ENCODE measurements at places on chromosomes 16 and 17.

DNA sequence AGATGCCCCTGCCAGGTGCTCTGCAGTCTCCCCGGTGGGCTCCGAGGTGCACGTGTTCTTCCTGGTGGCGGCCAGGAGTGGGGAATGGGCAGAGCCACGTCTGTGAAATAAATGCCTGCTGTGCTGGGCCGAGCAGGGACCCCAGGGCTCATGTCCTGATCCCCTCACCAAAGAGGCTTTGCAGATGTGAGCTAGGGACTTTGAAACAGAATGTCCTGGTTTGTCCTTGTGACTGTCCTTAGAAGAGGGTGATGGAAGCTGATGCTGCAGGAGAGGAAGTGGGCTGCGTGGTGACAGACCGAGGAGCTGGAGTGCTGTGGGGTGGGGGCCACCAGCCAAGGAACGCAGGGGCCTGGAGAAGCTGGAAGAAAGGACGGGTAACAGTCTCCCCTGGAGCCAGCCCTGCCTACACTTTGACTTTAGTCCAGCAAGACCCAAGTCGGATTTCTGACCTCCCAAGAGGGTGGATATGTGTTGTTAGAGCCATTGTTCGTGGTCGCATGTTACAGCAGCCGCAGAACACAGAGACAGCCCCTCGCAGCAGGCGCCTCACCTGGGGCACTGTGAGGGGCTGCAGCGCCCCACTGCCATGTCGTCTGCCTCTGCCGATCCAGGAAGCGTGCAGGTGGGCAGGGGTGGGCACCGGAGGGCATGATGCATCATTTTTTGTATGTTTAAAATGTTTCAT lies 217.9 kb upstream of the CIBAR2 start:
- no peak for DNase-seq

DNA sequence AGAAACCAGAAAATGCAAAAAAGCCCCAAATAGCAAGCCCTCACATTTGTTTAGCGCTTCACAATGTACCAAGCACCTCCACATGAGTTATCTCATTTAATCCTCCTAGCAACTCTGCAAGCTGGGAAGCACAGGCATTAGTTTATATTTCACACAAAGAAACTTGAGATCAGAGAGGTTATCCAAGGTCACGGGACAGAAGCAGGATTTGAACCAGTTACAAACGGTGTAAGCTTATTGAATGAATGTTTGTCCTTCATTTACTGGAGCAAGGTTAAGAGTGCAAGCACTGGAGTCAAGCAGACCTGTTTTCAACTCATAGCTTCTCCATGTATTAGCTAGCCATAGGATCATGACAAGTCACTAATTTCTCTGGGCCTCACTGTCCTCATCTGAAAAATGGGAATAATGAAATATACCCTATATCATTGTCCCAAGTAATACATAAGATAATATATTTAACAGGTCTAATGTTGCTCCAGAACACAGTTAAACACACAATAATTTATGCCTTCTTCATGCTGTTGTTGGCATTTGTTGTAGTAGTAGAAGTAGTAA lies 6.1 kb upstream of the HLF start:
- no peak for DNase-seq

DNA sequence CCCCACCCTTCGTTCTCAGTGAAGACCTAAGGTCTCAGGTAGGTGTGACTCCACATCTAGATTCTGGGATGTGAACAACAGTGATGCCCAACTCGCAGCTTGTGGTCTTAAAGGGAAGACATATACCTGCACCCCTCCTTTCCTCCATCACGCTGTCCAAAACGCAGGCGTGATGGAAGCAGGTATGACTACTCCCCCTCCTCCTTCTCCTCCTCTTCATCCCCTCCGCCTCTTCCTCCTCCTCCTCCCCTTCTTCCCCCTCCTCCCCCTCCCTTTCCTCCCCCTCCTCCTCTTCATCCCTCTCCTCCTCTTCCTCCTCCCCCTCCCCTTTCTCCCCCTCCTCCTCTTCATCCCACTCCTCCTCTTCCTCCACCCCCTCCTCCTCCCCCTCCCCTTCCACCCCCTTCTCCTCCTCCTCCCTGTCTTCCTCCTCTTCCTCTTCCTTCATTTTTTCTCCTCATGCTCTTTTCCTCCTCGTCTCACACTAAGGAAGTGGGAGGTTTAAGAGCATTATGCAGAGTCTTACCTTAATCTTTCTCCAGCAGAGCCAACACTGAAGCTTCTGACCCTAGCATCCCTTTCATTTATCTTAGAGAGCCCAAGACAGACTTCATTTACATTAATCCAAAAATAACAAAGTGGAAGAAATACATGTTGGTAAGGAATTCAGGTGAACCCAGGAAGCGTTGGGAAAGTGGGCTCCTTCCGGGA lies 352.5 kb downstream of the FOXL1 start:
- no peak for DNase-seq

GRCh38 chr17:19457830-19458271 lies 46.8 kb downstream of the RNF112 start:
- DNase-seq, result no peak

GRCh38 chr16:84749815-84750214 lies 50.0 kb downstream of the USP10 start:
- DNase-seq, result no peak

GRCh38 chr17:81365601-81366585 lies 29.4 kb upstream of the BAHCC1 start:
- no peak for DNase-seq

DNA sequence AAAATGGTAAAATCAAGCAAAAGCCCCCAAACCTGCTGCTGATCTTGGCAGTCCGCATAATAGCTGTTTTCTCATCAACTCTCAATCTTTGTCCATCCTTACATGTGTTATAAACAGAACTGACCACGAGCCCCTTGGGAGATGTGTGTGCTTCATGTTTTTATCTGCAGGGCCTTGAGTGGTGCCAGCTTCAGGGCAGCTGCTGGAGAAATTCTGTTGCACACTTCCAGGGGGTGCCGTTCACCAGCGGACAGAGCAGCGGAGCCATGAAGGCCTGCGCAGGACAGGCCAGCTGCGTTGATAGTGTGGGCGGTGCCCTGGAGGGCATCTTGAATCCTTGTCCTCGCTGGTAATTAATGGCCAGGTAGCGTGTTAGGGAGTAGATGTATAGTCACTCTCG lies 20.1 kb downstream of the MPRIP start:
- no peak for DNase-seq

GRCh38 chr17:5588584-5588983 lies 4.3 kb upstream of the NLRP1 start:
- DNase-seq, result no peak

GRCh38 chr17:73340093-73340596 lies 28.3 kb upstream of the CDC42EP4 start:
- DNase-seq, result peak; percentile 90

DNA sequence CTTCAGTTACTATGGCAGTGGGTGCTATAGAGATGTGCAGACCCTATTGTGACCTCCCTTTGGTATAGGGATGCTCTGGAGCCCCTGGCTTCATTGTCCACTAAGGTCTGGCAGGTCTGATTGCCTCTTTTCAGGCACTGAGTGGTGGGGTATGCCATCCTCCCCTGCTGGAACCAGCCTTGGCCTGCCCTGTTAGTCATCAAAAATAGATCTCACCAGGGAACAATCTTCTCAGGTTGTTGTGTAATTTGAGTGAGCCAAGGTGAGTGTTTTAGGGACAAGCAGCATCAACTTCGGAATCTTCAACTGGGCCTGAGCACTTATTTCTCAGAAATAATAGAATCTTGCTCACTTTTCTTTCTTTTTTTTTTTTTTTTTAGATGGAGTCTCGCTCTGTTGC lies 19.6 kb downstream of the HMOX2 start:
- DNase-seq, result no peak

DNA sequence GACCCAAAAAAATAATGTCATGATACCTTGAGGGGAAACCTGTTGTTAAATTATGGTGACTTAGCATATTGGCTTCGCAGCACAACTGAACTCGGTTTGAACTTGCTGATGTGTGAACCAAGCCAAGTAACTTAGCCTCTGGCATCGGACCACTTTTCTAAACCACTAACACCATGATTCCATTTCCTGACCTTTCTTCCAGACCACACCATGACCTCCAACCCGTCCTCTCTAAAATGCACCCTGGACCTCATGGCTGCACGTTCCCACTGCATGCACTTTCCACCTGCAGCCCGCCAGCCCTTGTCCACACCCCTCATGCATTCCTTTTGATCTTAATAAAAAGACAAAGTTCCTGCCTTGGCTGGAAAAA lies 29.3 kb downstream of the DYNLRB2 start:
- no peak for DNase-seq

DNA sequence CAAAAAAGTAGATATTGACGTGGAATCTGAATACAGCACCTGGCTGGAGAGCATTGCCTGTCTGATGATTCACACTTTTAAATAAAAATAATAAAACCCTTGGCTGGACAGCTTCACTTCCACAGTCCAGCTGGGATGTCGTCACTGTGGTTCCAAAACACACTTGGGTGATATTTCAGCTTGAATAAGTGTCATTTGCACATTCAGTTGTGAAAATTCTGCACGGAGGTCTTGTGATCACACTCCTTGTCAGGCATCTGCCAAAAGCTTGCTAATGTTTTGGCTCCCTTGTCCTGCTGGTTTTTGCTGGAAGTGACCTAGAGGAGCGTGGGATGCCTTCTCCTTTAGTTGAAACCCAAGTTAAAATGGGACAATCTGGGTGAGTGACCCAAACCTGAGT lies 60.7 kb downstream of the PCTP start:
- DNase-seq, result no peak

GRCh38 chr17:64387545-64388171 lies 3.0 kb downstream of the PECAM1 start:
- no peak for DNase-seq

DNA sequence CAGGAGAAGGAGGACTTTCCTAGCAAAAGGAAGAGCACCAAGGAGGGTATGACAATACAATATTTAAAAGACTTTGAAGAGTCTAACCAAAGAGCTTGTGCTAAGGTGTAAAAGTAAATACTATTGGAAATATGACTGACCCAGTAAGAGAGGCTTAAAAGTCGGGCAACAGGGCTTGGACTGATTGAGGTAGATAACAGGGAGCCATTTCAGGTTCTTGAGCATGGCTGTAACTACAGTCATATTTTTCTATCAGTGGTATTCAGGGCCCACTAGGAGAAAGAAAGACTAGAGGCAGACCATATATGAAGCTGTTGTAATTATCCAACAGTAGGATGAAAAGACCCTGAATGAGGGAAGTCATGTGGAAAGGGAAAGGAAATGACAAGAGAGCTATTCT lies 62.3 kb downstream of the SMURF2 start:
- no peak for DNase-seq

GRCh38 chr17:81012574-81013447 lies 21.2 kb downstream of the CHMP6 start:
- DNase-seq, result no peak

- no peak for DNase-seq
These were observed 11.2 kb downstream of the CD300LB start for GRCh38 chr17:74520016-74520434.

DNA sequence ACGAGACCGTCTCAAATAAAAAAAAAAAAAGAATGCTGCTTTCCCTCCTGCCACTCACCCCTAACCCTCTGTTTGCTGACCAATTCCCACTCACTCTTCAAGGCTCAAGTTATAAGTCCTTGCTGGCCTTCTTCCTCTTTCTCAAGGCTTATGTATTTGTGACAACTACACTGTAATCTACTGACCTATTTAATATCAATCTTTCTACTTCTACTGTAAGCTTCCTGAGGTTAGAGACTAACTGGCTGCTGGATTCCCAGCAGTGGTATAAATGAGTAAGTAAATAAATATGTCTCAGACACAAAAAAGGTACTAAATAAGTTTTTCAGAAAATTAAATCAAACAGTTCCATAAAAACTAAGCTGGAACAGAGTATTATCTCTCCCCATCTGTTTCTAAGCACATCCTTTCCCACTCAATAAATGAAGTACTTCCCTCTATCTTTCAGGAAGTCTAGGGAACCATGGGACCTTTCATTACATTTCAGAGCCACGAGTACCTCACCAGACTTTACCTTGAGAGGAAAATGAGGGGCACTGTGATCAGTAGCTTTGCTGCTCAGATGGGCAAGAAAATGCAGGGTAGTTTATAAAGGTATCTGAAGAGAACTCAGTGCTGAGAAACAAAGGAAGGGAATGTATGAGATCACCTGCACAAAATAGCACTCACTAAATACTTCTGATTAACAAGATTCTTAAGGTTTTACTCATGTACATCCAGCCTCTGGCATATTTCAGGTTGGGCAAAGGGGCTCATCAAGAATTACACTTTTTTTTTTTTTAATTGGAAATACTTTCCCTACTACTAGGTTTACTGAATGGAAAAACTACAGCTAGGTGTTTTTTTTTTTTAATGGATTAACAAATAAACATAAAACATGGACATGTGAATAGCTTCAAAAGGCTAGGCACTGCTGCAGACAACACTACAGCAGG lies 10.8 kb downstream of the SSH2 start:
- peak; percentile 45 for DNase-seq

DNA sequence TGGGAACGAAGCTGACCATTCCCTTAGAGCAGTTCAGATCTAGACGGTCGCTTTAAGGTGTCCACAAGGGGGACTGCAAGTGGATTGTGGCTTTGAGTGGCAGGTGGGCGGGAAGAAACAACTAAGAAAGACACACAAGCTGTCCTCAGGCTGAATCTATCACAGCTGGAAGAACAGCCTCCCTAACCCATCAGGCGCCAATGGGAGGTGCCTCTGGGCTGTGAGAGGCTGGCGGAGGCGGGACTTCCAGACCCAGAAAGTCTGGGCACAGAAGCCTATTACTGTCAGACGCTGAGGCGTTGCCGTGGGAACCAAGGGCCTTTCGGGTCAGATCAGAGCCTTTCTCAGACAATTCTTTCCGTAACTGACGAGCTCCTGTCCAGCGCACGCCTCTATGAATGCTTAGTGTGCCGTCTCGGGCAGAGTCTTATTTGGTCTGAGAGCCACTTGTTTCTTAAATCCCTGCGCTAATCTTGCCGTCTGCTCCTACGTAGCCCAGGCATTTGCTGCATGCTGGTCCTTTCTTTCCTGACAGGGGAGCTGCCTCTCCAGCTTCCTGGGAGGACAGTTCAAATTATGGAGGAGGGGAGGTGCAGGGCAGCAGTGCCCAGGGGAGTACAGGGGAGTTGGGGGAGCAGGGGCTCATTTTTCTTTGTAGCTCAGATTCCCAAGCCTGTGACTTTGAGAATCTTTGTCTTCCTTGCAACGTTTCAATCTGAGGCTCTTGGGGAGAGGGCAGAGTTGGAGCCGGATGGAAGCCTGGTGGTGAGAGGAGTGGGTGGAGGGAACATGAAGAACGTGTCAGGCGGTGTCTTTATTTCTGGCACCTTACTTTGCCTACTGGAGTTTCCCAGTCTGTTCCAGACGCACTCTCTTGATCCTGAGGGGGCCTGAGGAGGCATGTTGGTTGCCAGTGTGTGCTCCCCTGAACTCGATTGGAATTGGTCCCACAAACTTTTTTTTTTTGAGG lies 618.7 kb downstream of the KCNJ18 start:
- no peak for DNase-seq

- DNase-seq, result no peak
These were observed 43.5 kb downstream of the TBX21 start for GRCh38 chr17:47776330-47777197.

- DNase-seq, result no peak
These were observed 26.9 kb upstream of the PHAF1 start for GRCh38 chr16:67082891-67083290.

Measured in HS-5 (cell line).